T47D (cell line): ENCODE measurements at places on chromosomes 7 and 10.

DNA sequence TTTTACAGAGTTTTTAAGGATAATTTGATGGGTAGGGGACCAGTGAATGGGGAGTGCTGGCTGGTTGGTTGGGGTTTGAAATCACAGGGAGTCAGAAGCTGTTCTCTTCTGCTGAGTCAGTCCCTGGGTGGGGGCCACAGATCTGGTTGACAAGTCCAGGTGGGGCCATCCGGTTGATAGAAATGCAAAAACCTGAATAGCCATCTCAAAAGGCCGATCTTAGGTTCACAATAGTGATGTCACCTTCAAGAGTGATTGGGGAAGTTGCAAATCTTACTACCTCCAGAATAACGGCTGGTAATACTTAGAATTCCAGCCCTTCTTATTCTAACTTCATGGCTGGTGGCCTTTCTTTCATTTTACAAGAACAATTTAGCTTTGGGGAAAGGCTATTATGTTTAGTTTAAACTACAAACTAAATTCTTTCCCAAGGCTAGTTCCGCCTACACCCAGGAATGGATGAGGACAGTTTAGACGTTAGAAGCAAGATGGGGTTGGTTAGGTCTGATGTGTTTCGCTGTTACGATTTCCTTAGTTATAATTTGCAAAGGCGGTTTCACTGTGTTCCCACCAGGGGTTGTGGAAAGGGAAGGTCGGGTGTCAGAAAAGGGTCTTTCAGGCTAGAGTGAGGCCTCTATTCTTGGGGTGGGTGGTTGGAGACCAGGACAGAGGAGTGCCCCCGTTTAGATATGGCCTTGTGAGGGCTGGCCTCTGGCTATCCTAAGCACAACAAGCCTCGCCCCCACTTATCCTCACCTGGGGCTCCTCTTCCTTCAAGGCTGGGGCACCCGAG is 27.4 kb downstream of the IFT22 start:
- no peak for DNase-seq

DNA sequence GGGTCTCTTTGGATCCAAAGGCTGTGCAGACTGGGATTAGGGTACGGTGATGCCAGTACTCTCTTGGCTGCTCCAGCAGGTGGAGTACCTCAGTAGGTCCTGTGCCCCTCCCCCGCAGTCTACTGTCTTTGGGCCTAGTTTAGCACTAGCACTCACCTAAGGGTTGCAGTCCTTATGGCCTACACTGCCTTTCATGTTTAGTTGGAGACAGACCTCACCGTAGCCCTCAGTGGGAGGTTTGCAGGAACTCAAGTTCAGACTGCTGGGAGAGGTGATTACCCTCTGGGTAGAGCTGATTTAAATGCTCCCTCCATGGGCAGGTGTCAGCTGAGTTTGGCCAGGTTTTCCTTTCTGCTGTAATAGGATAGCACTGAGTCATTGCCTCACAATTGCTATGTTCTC is 210.8 kb upstream of the TMEM196 start:
- DNase-seq, result no peak

GRCh38 chr7:22729180-22729825 is 2.3 kb downstream of the IL6 start:
- no peak for DNase-seq

DNA sequence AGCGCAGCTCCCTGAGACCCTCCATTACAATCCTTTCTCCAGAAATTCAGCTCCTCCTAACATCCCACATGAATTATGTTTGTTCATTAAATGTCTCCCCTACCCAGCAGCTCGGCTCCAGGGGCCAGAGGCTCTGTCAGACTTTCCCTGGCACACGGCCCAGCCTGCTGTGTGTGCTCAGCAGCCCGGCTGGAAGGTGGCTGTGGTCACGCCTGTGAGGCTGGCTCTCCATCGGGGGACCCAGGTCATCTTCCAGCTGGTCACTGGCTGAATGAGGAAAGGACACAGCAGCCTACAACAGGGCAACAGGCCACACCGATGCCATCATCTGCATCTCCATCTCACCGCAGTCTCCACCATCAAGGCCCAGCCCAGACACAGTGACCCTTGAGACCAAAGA is 219.8 kb downstream of the MAD1L1 start:
- DNase-seq, result no peak

GRCh38 chr7:7417851-7418250 is 117.8 kb downstream of the COL28A1 start:
- no peak for DNase-seq

DNA sequence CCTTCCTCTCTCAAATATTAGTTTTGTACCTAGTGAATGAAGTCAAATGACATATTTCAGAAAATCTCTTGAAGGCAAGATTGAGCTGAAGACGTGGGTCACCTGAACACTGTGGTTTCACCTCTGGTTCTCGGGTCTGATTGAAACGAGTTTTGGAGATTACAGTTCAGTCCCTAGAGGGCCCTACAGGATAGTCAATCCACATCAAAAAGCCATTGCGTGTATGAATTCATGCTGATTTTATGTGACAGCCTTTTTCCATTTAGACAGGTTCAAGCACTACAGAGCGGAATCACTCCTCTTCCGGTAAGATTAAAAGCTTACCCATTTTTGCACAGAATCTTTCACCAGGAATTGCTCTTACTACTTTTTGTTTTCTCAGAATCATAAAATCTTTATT is 62.2 kb downstream of the VIM start:
- peak; percentile 82 for DNase-seq
